Thymus (tissue), 14 donors: ENCODE measurements at places on chromosomes 7 and 10. TPM values are rescaled to one million over a fixed set of nuclear protein-coding genes. Genes with fewer than 3 reads are reported as not detected.

GRCh38 chr7:80127412-80128160 lies 7.0 kb upstream of the GNAI1 start:
- DNase-seq, result no peak

- DNase-seq, result no peak
These were observed 139.1 kb downstream of the TRIL start for GRCh38 chr7:28818996-28819395.

GRCh38 chr7:104137511-104137910 lies 70.3 kb downstream of the ORC5 start:
- no peak for DNase-seq

GRCh38 chr7:115153769-115154477 lies 232.0 kb downstream of the MDFIC start:
- DNase-seq, result no peak

- no peak for DNase-seq
These were observed 246.6 kb downstream of the SNX10 start for GRCh38 chr7:26538216-26538615.

DNA sequence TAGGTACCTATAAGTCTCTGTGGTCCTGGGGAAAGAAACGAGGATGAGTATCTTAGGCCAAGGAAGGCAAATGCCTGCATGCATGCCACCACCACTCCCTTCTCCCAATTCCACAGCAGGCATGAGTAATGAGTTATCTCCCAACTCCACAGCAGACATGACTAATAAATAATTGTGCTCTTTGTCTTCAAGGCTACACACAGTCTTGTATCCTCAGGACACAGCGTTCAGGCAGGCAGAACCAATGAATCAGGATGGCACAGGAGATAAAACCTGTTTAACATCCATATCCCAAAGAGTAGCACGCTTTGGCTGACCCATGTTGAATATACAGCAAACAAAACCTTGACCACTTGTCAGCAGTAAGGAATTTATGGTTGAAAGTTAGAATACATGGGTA lies 229.7 kb upstream of the NFE2L3 start:
- no peak for DNase-seq

- DNase-seq, result peak; percentile 56
These were observed 168.8 kb downstream of the TMEM26 start for GRCh38 chr10:61284222-61284890.

GRCh38 chr7:149304006-149304405 lies 42.0 kb downstream of the ZNF783 start:
- DNase-seq, result no peak

- DNase-seq, result no peak
These were observed 87.3 kb downstream of the BEND7 start for GRCh38 chr10:13441476-13441875.

DNA sequence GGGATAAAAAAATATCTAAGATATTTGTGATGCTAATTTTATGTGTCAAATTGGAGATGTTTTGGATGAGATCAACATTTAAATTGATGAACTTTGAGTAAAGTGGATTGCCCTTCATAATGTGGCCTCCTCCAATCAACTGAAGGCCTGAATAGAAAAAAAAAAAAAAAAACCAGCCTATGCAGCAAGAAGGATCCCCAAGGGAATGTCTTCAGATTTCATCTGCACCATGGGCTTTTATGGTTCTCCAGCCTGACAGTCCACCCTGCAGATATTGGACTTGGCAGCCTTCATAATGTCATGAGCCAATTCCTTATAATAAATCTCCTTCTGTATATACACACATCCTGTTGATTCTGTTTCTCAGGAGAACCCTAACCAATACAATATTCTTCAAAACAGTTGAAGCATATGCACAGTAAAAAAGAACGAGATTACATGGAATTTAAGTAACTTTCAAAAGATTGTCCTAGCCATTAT lies 316.9 kb upstream of the PLXDC2 start:
- DNase-seq, result no peak

GRCh38 chr7:43771573-43771972 lies 13.1 kb downstream of the BLVRA start:
- no peak for DNase-seq

DNA sequence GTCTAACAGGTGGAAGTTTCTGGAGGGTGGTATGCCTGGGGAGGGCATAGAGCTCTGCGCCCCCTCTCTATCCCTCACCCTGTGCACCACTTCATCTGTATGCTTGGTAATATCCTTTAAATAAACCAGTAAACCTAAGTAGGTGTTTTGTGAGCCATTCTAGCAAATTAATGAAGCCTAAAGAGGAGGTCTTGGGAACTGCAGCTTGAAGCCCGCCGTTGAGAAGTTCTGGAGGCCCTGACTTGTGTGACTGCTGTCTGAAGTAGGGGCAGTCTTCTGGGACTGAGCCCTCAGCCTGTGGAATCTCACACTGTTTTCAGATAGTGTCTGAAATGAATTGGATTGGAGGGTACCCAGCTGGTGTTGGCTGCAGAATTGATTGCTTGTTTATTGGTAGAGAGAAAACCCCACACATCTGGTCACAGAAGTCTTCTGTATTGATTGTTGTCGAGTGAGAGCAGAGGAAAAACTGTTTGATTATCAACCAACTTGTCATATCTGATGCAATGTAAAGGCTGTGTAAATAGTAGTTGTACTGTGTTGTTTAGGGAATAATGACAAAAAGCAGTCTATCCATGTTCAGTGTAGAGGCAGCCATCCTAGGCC lies 4.7 kb downstream of the CRCP start:
- no peak for DNase-seq

DNA sequence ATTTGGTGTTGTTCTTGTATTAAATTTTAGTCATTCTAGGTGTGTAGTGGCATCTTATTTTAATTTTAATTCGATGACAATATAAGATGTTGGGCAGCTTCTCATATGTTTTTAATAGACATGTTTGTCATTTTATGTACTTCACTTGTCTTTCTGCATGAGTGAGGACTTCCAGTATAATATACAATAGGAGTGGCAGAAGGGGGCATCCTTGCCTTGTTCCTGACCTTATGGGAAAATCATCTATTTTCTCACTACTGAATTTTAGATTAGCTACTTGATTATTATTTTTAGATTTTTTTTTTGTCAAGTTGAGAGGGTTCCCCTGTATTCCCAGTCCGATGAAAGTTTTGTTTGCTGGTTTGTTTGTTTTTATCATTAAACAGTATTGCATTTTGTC lies 495.2 kb upstream of the GRM3 start:
- DNase-seq, result no peak

DNA sequence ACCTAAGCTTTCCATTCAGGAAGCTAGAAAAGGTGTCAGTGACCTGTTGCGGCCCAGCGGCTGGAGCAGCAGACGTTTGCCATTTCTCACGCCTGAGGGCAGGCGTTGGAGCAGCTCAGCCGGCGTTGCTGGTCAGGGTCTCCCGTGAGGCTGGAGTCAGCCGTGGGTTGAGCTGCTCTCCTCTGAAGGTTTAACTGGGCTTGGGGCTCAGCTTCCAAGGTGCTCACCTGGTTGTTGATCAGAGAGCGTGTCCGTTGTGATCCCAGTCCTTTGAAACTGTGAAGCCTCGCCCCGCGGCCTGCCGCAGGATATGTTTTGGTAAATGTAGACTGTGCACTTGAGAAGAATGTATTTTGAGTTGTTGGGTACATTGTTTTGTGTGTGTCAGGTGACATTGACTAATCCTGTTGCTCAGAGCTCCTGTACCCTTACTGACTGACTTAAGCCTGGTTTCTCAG lies 20.6 kb upstream of the PWWP2B start:
- no peak for DNase-seq

GRCh38 chr7:141150465-141150864 lies 76.6 kb downstream of the TMEM178B start:
- no peak for DNase-seq

Gene PAXIP1
- total RNA-seq, result 20.9 TPM

Gene SSMEM1
- total RNA-seq, result not detected

Gene SPACDR
- 0.76 TPM for total RNA-seq

Gene SFXN3
- total RNA-seq, result 7.7 TPM
